Tibial artery (tissue), 4 donors: ENCODE measurements at places on chromosomes 1 and 21.
A peak's percentile ranks its signal among the peaks of the same experiment; 100 is the strongest.

- DNase-seq: no peak
Measured at GRCh38 chr1:4366091-4366490, 288.3 kb upstream of the AJAP1 start.

DNA sequence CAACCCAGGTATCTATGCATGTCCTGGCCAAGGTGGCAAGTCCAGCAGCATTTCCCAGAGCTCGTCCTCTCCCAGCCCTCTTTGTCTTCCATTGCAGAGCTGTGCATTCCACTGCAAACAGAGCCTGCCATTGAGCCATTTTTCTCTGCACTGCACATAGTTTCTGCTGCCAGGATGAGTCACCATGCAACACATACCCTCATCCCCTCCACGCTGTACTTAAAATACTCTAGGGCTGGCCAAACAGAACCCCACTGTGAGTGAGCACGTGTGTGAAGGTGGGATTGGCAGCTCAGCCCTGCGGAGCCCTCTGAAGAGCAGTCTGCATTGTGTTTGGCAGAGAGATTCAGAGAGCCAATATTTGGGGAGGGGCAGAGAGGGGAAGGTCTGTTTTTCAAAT is 3.9 kb upstream of the ATP1B1 start:
- DNase-seq: no peak

- no peak for DNase-seq
Measured at GRCh38 chr1:75203415-75204277, 69.5 kb downstream of the LHX8 start.

DNA sequence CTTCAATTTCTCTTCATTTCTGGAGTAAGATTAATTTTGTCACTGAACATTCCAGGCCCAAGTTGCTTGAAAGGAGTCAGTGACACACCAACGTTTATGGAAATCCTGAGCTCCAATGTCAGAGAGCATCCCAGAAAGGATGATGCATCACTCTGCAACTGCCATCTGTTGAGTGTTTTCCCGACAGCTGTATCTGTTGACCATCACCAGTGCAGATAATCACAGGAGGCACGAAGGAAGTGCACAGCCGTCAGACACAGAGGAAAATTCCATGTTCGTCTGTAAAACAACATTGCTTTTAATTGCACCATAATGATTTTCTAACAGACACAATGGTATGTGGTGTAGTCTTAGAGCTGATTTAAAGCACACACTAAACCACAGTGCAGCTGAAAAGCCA is 376.7 kb upstream of the ADGRL2 start:
- no peak for DNase-seq

- DNase-seq: no peak
Measured at GRCh38 chr1:215860833-215861232, 293.7 kb downstream of the KCTD3 start.

- DNase-seq: no peak
Measured at GRCh38 chr1:1157914-1158710, 15.6 kb upstream of the TTLL10 start.

DNA sequence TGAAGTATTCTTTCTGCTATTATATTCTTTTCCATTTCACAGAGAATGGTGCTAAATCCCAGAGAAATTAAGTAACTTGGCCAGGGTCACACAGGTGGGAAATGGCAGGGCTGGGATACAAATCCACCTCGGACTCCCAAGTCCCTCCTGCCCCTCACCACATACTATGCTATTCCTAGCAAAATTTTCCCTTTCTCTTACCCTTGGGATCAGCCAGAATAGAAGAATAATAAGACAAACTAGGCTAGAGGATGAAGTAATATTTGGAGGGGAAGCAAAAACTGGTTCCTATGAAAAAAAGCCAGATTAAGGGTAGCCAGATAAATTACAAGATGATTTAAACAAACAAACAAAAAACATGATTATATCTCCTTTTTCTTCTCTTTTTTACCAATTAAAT is 62.5 kb downstream of the TGFB2 start:
- DNase-seq: no peak

DNA sequence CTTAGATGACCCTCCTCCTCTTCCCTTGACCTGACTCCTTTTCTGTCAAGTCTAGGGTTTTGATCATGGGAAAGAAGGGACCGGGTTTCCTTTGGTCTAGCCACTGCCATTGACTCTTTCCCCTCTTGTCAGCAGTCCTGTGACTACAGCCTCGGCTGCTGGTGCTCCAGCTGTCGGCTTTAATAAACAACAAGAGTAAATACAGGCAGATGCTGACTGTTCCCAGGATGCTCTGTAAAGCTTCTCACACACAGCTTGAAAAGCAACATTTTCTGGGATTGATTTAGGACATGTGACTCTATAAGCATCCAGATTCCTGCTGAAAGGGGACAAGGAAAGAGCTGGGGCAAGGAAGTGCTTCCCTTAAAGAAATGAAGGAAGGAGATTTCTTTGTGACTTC is 53.5 kb upstream of the CTTNBP2NL start:
- DNase-seq: no peak

GRCh38 chr1:46793126-46793525 is 5.7 kb upstream of the CYP4B1 start:
- DNase-seq: no peak

GRCh38 chr1:233617025-233617424 is 3.1 kb downstream of the KCNK1 start:
- no peak for DNase-seq

GRCh38 chr1:204091787-204092312 is 18.9 kb downstream of the SOX13 start:
- no peak for DNase-seq

- peak; percentile 91 for DNase-seq
Measured at GRCh38 chr1:9128520-9129265, at the start of gene GPR157. GPR157 (minus strand) TSS chr1:9129102; CDS start chr1:9129027, 75 bp downstream.

DNA sequence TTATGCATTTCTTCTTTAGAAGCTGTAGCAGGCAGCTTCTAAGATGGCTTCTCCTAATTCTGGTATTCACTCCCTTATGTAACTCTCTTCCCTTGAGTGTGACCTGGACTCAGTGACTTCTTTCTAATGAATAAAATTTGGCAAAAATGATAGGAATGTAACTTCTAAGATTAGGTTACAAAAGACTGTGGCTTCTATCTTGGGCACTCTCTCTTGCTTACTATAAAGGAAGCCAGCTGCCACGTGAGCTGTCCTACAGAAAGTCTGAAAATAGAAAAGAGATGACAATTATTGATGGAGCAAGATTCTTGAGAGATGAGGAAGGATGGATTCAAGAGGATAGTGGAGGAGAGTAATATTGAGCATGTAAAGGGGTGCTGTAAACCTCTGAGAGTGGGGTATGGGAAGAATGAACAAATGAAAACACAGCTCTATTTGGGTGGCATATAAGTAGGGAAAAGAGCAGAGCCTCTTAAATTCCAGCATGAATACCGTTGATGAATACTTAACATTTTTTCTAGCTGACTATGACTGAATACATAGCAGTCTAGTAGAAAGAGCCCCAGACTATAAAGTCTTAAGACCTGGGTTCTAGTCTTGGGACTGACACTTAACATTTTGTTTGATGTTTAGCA is 5.5 kb downstream of the TSEN15 start:
- no peak for DNase-seq
